ENCODE measurements at places on chromosomes 5 and 9. TPM values are rescaled to one million over a fixed set of nuclear protein-coding genes. Genes with fewer than 3 reads are reported as not detected.

WDR5 gene
- total RNA-seq: 16.7 TPM

PCDHGA12 gene
- 3.5 TPM for total RNA-seq

SLC22A4 gene
- 5.7 TPM for total RNA-seq

PCDHB15 gene
- total RNA-seq: 0.26 TPM

DNA sequence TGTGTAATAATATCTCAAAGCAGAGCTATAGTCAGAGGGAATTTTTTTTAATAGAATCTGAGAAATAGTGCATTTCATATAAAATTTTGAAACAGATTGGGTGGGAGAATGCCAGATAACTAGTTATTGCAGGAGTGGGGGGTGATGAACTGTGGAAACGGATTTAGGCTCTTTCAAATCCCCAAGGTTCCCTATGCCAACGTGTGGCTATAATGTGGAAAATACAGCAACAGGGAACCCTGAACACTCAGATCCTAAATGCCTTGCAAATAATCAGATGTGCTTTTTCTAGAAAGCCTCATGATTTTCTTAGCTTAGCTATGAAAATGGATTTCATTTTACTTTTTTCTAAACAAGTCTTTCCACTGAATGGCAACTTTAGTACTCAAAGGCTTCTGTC lies 180.5 kb upstream of the DMAC1 start:
- DNase-seq: no peak

DNA sequence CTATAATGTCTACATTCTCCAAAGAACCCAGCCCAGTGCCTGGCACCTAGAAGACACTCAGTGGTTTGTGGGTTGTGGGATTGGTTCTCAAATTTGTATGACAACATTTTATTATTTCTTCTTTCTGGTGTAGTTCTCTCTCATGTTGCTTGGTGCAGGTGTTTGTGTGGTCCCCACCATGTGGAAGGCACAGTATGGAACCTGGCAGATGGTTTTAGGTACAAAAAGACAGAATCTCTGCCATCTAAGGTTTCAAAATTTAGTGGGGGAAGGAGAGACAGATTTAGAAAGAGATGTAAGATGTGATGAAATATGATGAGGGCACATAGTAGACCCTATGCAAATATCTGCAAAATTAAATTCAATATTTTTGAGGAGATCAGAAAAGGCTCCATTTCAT lies 323.8 kb downstream of the CDK5RAP2 start:
- DNase-seq: no peak

All from dermis microvascular lymphatic vessel endothelial cell (primary cell).